ENCODE measurements at places on chromosomes 5 and 9.

DNA sequence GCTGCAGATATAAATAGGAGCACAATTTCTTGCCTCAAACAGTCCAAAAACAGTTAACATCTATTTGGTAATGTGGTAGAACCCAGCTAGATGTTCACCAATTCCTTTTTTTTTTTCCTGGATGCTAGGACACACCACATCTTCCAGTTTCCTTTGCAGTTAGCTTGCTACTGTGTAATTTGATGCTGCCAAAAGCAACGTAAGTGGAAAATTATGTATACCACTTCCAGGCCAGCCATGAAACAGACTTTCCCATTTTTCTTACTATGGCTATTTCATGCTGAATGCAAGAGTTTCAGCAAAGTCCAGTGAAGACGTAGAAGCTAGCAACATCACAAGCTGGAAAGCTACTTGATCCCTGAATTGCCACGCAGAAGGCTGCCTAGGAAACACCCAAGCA is 667.2 kb downstream of the TLE1 start:
- no peak for DNase-seq

DNA sequence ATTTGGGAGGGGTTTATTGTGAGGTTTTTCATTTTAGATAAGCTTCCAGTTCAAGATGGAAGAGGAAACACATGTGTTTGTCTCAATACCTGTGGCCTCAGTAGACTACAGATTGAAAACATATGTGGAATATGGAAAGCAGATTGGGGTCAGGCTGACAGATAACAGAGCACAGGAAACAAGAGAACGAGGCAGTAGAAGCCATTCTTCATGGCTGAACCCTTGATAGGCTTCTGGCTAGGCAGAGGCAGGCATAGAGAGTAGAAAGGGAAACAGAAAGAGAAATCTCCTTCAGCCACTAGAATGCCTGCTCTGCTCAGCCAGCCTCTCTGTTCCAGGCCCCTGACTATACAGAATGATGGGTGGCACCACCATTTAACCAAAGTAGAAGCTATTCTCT is 152.5 kb downstream of the MUSK start:
- DNase-seq = no peak

GRCh38 chr5:65103756-65104440 is 335.2 kb downstream of the CWC27 start:
- no peak for DNase-seq

DNA sequence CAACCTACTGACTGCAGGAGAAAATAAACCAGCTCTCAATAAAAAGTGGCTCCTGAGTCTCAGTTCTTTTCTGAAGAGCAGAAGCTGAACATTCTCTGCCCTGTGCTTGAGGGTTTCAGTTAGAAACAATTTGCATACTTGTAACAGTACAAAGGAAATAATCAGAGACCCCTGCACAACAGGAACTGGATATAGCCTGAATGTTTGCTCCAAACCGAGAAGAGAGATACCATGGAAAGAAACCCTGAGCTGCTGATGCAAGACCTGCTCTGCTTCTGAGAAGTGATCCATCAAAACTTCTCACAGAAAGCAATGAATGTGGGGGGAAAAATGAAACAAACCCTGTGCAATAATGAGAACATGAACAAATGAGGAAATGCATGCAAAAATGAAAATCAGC is 592.9 kb downstream of the SEMA5A start:
- DNase-seq = no peak

- DNase-seq = no peak
These were observed 1.2 kb downstream of the TTLL11 start for GRCh38 chr9:122091682-122092592.

GRCh38 chr5:177430140-177430951 is 3.9 kb downstream of the GRK6 start:
- DNase-seq = no peak

DNA sequence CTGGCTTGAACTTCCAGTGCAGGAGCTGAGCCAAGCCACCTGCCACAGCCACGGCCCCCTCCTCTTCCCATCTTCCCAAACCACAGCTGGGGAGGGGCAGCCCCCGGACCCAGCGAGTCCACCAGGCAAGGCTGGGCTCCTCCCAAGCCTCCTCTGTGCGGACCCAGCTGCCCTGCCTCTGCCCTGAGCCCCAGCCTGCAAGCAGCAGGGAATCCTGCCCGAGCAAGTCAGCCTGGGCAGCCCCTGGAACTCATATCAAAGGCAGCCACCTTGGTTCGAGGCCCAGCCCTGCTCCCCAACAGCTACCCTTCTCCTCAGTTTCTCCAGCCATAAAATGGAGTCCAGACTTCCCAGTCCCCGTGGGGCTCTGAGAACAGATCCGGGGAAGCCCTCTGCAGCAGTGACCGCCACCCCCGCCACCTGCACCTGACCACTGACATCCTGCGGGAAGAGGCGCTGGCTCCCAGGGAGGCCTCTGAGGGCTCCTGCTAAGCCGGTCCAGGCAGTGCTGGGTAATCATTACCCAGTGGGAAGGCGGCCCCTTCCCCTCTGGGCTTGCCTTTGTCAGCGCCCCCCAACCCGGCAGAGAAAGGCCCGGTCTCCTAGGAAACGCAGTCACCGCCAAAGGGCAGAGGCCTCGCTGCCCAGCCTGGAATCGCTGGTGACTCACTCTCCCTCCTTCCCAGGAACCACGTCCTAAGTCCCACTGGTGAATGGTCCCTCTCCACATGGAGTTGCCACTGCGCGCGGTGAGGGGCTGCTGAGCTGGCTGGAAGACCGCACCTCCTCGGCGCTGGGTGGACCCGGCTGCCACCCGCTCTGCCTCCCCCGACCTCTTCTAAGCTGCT is 1.5 kb downstream of the VAV2 start:
- DNase-seq = no peak

- DNase-seq = no peak
These were observed 7.7 kb upstream of the ZCCHC10 start for GRCh38 chr5:133034064-133034463.

- no peak for DNase-seq
These were observed 163.6 kb upstream of the SPEF2 start for GRCh38 chr5:35454011-35454525.

GRCh38 chr9:10080012-10080411 is 532.8 kb downstream of the PTPRD start:
- DNase-seq = no peak

DNA sequence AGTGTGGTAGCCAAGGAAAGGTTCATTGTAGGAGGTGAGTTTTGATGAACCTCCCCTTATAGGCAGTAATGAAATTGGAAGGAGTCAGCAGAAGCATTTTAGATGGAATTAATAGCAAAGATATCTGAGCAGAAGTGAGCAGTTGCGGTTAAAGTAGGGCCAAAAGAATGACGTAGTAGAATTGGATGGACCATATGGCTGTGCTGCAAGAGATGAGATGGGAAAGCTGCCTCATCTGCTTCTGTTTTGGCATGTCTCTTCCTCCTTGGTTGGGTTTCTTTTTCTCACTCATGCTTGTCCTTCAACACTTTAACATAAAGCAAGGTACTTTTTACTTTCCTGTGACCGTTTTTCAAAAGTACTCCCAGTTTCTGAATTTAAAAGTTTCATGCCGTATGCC is 55.8 kb downstream of the AQP7 start:
- DNase-seq = no peak

- DNase-seq = no peak
These were observed 97.5 kb downstream of the ALDH1A1 start for GRCh38 chr9:72855321-72855720.

GRCh38 chr5:6700074-6700684 is 13.1 kb upstream of the TENT4A start:
- DNase-seq = no peak

DNA sequence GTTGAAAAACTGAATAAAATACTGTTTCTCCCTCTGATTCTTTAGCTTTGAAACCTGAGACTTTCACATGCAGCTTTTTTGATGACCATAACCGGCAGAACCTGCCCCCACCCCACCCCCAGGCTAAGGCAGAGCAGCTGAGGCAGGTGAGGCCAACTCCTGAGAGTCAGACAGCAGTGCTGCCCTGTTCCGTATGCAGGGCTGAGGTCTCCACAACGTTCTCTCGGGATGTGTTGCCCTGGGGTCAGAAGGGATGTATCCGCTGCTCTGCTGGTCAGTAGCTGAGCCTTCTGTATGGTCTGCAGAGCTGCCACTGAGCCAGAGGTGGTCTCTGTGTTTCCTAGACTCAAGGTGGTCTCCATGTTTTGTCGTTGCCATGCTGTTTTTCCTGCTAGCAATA is 190.5 kb downstream of the AOPEP start:
- no peak for DNase-seq

GRCh38 chr5:53095931-53096525 is 13.5 kb downstream of the MOCS2 start:
- peak; percentile 62 for DNase-seq

DNA sequence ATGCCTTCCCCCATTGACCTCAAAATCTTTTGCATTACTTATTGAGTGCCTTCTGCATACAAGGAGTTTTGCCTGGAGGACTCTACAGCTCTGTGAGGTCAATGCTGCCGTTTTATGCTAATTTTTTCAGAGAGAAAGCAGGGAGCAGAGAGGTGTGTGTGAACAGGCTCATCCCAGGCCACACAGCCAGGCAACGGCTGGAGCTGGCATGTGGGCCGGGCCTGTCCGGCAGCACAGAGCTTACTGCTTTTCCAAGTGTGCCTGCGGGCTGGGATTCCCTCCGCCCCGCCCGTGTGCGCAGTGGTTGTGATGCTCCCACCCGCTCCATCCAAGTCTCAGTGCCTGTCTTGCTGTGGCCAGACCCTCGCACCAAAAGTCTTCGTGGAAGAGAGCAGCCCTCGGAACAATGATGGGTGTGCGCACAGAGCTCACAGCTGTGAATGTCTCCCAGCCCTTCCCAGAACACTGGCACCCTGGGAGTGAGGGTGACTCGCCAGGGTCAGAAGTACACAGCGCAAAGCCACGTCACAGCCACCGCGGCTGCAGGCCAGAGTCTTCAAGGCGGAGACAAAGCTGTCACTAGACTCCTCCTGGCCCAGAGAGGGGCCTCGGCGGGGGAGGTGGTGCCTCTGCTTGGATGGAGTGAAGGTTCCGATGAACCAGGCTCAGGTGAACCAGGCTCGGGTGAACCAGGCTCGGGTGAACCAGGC is 82.8 kb downstream of the COL5A1 start:
- no peak for DNase-seq

DNA sequence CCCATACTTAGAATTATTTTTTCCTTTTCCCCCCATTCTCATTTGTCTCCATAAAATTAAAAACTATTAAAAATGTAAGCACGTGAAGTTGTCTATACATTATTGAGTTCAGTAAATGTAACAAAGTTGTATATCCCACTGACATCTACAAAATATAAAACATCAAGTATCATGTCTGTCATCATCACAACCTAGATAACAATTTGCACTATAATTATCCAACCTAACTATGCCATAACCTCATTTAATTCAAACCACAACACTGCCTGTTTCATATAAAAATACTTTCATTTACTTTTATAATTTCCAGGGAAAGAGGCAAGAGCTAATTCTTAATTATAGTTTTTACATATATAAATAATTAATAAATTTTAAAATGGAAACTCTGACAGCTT is 9.1 kb downstream of the EFNA5 start:
- no peak for DNase-seq

DNA sequence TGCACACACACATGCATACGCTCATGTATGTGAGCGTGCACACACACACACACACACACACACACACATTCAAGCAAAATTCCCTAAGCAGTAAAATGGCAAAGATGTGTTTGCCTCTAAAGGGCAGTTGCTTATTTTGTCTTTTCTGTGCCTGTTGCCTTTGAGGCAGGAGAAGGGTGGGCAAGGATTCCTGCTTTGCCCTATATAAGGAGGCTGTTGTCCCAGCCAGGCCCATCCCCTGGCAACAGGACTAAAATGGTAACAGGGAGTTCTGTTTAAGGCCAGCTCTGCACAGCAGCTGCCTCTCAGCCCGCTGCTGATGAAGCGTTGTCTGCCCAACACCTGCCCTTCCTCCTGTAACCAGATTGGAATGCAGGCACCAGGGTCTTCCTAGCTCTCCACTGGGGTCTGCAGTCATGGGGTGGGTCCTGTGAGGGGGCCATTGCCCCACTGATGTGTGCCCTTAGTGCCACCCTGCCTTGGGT is 64.4 kb downstream of the PPARGC1B start:
- DNase-seq = no peak

DNA sequence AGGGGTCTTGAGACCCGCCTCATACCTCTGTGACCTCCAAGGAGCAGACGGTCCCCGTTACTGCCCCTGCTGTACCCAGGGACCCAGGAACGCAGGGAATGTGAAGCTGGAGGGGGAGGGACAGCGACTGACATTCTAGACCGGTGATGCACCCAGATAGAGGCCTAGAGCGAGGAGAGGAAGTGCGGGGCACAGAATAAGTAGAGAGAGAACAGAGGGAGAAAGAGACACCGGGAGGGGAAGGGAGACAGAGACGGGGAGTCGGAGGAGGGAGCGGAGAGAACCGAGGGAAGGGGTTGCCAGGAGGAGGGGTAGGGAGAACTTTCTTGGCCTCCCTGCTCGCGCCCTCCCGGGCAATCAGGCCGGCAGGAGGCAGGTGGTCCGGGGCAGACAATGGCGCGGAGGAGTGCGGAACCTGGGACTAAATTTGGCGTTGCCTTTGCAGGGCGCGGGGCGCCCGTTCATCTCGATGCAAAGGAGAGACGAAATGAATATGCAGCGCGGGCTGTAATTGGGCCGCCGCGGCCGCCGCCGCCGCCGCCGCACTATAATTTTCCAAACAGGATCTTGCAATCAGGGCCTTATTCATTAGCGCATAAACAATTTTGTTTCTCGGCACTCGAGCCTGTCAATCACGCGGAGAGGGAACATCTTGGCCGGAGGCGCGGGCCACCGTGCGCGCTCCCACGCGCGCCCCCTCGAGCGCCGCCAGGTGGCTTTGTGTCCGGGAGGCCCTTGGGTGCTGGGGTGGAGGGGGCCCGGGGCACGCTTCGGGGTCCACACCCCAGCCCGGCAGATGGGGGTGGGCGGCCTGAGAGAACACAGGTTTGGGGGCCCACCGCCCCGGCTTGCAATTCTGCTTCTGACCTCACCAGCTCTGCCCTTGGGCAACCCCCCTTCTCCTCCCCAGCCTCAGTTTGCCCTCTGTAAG is 33.0 kb downstream of the NDUFA8 start:
- DNase-seq = no peak

DNA sequence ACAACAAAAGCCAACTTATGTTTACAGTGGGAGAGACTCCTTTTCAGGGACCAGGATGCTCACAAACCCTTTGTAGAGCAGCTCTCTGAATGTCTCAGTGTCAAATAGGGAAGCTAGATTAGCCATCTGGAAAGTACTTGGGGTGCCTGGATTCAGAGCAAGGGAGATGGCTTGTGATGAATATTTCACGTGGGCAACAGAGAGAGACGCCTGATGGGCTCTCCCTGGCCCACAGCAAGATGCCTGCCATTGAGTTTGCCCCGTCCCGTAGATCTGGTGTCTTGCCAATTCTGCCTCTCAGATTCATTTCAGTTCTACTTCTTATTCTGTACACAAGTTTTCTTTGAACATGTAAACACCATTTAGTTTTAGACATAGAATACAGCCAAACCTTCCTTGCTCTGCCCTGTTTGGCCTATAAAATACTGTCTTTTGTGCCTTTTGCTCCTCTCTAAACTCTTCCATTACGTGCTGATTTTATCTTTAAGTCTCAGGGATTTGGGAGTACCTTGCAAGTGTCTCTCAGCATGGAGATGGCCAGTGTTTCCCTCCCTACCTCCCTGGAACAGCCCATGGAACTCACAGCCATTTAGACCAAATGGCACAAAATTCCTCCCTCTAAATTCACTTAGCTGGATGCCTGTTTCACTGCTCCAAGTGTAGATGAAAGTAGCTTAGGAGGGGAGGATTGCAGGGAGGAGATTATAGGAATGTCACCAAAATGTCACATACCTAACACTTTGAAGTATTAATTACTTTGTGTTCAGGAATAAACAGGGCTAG is 234.3 kb downstream of the SAXO1 start:
- DNase-seq = no peak

All from activated gamma-delta T cell treated with anti-CD3 and anti-CD28 coated beads, Interleukin-2, amount 50 U/mL, for 16 hours (primary cell).